ENCODE measurements at places on chromosomes 6 and 20. TPM values are rescaled to one million over a fixed set of nuclear protein-coding genes. Genes with fewer than 3 reads are reported as not detected.

GRCh38 chr20:62238569-62239277 lies 402 bp downstream of the OSBPL2 start:
- no peak for DNase-seq

GRCh38 chr6:747921-748320 lies 55.0 kb upstream of the EXOC2 start:
- DNase-seq: no peak

GRCh38 chr6:118580585-118581419 lies 32.7 kb downstream of the PLN start:
- peak; percentile 89 for DNase-seq

DNA sequence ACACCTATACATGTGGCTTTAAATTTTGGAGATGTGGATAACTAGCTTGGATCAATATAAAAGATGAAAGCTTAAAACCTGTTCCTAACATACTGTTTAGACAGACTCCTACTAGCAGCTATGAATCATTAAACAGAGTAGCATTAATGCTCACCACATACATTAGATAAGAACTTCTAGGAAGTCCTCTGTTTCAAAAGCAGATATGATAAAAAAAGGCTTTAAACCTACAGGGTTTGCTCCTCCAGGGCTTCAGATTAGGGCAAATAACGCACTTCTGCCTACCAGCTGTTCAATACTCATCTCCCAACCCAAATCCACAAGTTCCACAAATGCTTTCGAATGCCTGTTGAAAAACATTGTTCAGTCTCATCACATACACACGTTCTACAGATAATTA lies 1.5 kb downstream of the REPS1 start:
- no peak for DNase-seq

DNA sequence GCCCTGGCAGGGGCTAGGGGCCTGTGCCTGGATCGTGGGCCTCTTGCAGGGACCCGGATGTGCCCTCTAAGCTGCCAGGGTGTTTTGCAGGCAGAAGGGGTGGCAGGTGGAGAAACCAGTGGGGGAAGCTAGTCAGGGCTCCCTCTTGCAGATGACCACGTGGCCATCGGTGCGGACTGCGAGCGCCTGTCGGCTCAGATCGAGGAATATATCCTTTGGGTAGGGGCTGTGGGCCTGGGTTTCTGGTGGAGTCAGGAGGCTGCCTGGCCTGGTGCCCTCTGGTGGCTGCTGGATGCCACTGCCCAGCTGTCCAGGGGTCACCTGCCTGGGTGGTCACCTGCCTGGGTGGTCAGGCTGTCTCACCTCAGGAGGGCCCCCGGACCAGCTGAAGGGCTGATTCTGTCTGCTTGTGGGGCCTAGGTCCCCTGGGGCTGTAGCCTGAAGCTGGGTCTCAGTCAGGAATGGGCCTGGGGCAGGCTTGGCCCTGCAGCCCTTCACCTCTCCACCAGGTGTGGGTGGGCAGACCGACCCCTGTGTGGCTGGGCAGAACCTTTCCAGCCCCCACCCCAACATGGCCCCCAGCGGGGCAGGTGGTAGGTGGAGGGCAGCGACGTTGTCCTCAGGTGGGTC lies 6.7 kb downstream of the TCEA2 start:
- no peak for DNase-seq

DNA sequence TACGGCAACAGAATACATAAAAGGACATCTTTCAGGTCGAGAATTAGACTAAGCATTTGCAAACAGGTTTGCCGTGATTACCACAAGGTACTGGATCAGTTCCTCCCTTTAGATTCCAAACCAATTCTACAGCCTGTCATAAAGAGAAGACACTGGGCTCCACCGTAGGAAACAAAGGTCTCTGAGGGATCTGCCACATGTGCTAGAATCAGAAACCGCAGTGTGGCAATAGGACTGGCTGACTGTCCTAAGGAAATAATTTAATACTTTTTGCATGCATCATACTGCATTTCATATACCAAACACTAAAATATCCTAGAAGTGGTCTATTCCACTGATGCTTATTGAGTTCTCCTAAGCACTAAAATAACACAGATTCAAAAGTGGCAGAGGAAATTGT lies 59.2 kb downstream of the POPDC3 start:
- no peak for DNase-seq

DNA sequence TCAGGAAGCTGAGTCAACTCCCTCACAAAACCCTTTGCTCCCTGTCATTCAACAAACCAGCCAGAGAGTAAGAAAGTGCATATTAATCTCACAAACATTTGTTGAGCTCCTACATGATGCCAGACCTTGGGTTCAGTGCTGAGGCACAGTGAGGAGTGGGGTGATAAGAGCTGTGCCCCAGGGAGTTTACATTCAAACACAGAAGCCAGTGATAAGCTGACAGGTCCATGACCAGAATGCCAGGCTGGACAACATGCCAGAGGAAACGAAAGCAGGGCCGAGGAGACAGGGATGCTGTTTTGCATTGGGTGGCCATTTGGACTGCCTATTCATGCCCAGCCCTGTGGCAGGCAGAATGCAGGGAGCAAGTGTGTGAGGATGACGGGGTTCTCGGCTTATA lies 76.7 kb downstream of the LRFN2 start:
- no peak for DNase-seq

DNA sequence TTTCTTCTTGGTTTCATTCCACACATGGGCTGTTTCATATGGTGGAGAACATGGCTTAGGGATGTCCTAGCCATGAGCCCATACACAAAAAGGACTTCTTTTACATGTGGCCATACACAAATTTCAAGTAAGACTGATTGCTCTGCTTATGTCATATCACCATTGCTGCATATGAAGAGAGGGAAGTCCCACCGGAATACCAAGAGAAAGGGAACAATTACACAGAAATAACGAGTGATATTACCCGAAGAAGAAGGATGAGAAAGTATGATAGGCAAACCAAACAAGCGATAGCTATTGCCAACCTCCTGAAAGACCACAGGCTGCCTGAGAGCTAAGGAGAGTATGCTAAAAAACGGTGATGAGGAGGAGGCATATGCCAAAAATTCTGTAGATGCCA lies 70.5 kb upstream of the TNFRSF21 start:
- DNase-seq: no peak

DNA sequence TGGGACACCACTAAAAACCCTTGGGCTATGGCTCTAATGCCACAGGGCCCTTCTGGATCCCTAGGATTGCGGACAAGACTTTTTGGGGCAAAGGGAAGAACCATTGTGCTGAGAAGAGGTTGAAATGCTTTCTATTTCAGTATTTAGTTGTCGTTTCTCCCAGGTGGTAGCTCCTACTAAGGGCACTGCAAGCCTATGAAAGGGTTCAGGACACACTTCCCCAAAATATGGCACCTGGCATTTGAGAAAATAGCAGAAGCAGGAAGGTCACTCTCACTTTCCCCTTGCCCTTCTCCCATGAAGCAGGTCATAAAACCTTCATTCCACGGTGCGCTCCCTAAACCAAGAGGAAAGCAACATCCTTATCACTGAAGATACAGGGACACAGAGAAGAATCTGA lies 125.4 kb upstream of the GPR6 start:
- DNase-seq: no peak

DNA sequence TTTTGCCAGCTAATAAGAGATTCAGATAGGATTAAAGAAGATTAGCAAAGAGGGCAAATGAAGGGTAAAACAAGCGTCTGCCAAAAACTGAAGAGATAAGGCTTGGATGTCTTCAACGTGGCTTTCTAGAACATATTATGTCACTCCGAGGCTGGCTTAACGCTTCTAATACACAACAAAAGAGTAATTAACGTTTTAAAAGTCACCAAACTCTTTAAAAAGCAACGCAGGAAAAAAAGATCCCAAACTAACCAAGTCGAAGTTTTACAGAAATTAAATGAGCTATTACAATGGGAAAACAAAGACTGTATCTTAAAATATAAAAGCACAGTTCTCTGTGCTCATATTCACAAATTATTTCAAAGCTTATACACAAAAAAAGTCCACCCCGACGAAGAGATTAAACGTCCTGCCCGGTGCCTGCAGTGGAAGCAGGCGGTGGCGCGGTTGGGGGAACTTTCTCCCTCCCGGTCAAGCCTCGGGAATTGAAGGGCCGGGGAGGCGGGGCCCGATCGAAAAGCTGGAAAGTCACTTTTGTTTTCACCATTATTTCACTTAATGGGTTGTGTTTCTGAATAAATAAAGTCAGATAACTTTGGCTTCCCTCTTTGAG lies 1.2 kb downstream of the MAK start:
- DNase-seq: peak; percentile 52

- no peak for DNase-seq
These were observed 96.7 kb downstream of the BACH2 start for GRCh38 chr6:90199900-90200299.

DNA sequence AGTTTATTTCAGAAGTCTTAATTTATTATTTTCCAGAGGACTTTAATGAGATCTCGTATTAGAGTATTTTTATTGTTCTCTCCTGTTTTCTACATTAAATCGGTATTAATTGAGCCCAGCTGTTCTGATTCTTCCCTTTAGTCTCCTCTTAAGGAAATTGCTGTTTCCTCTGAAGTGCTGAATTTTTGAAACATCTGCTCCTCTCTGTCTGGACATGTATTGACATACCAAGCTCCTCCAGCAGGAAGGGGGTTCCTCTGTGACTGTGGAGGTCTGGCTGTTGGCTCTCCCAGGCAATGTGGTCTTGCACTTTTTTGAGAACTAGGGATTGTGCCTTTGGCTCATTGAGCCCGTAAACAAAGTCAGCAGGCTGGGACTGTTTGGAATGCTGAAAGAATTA lies 74.9 kb downstream of the MAP3K4 start:
- DNase-seq: no peak

DNA sequence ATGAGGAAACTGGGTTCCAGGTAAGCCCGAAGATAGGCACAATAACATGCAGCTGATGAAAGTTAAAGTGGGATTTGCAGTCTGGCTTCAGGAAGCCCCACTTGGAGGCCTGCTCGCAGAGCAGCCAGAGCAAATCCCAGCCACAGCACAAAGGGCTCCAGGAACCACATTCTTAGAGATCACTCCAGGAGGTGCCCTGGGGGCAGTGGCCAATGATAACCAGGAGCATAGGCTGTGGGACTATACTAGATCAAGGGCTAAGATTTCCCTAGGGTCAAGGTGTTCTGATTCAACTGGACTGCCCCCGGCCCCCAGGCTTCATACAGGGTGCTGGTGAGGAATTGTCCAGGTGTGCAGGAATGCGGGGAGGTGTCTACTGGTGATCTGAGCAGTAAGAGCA lies 133.9 kb upstream of the PTPRT start:
- no peak for DNase-seq

DNA sequence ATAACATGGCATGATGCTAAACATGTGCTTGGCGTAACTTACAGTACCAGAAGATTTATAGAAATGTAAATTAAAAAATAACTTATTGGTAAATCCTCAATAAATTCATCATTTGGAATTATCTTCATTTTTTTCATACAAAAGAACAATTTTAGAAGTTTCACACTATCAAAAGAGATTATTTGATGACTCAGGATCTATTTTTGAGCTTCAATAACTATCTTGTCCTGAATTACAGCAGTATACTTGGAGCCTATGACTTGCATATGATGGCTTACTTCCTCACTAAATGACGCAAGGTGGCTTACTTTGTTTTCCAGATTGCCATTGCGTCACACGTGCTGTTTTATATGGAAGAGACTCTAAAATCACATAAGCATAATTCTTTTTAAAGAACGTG lies 49.2 kb downstream of the KHDRBS2 start:
- no peak for DNase-seq

PROKR2 gene
- not detected for total RNA-seq

MAFB gene
- 33.9 TPM for total RNA-seq

KCNG1 gene
- total RNA-seq: not detected

TPD52L1 gene
- total RNA-seq: 421 TPM

ENPP5 gene
- 24.1 TPM for total RNA-seq

ZNF334 gene
- 5.5 TPM for total RNA-seq

Data from adrenal gland (tissue), 19 donors.